Left ventricle myocardium superior (tissue), 1 donor: ENCODE measurements at places on chromosomes 4 and X. TPM values are rescaled to one million over a fixed set of nuclear protein-coding genes. Genes with fewer than 3 reads are reported as not detected.

DNA sequence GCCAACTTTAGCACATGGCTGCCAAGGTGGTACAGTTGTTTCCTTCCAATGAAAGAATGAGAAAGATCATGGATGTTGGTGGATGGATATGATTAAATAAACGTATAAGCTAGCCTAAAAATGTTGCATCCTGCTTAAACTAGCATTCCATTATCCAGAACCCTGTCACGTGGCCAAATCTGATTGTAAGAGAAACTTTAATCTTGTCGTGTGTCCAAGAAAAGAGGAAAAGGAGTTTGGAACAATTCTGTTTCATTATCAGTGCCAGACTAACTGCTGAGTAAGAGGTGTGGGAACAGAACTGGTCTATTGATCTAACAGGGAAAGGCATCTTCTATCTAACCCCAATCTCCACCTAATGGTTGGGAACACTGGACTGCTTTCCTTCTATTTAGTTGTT lies 325.2 kb upstream of the BMP3 start:
- DNase-seq, result no peak

SLIT2 gene
- total RNA-seq, result 8.5 TPM

USP26 gene
- total RNA-seq, result not detected

DNA sequence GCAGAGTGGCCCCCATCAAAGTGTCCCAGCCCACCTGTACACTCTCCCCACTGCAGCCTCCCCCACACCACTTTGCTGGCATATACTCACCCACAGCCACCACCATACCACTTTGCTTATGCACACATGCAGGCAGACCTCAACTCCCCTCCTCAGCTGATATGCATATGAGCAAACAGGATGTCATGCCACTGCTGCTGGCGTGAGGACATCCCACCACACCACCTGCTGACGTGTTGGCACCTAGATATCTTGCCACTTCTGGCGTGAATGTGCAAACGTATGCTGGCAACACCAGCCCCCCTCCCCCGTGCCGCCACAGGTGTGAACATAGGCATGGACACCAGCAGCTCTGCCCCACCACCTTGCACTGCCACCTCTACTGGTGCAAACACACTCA lies 22.4 kb upstream of the MAGEA8 start:
- no peak for DNase-seq

GRCh38 chrX:37455381-37455780 lies 106.2 kb downstream of the PRRG1 start:
- no peak for DNase-seq

DNA sequence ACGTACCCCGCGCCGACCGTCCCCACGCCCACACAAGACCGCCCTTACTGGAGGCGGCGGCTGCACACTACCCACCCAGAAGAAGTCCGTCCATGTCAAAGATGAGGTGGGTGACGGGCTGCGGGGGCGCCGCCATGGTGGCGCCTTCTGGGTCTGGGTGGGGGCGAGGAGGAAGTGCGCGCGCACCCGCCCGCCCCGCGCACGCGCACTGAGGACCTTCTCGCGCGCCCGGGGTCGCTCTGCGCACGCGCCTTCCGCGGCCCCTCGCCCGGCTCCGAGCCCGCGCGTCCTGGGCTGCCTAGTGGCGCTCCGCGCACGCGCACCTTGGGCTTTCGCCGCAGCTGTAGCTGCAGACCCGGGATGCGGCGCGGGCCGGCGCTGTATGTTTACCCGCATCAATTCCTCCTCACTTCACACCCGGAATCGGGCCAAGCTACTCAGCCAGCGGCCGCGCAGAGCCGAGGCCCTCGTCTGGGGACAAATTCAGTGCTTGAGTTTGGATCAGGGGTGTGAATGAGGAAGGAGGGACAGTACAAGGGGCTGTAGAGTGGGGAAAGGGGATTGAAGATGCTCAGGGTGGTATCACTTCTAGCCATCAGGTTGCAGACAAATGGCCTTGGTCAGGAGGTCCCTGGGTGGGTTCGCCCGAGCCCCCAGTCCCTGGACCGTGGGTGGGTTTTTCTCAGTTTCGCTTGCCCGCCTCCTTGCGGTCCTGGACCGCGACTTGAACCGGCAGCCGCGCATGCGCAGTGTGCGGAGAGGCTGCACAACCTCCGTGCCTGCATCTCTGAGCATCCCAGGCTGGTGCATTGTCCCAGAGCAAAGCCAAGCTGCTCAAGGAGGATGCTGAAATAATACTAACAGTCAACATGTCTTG lies at the start of gene PUDP:
TSS of gene PUDP (minus strand) at position 176 of the 877 bp plus-strand sequence. CDS start at position 136, 40 bp downstream.
- peak; percentile 93 for DNase-seq

DNA sequence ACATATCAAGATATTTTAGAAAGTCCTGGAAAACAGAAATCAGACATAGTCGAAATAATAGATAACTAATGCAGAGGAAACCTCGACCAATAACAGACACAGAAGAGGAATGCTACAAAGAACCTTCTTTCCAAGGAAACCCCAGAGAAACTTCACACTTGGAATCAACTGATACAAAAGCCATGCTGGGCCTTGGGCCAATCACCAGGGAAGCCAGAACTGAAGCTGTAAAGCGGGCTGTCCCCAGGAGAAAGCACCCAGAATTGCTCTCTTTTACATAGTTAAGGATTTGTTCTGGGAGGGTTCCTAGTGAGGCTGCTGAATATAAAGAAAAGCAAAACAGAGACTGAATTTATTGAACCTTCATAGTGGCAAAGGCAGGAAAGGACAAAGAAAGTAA lies 100.5 kb downstream of the PRDM5 start:
- no peak for DNase-seq

DNA sequence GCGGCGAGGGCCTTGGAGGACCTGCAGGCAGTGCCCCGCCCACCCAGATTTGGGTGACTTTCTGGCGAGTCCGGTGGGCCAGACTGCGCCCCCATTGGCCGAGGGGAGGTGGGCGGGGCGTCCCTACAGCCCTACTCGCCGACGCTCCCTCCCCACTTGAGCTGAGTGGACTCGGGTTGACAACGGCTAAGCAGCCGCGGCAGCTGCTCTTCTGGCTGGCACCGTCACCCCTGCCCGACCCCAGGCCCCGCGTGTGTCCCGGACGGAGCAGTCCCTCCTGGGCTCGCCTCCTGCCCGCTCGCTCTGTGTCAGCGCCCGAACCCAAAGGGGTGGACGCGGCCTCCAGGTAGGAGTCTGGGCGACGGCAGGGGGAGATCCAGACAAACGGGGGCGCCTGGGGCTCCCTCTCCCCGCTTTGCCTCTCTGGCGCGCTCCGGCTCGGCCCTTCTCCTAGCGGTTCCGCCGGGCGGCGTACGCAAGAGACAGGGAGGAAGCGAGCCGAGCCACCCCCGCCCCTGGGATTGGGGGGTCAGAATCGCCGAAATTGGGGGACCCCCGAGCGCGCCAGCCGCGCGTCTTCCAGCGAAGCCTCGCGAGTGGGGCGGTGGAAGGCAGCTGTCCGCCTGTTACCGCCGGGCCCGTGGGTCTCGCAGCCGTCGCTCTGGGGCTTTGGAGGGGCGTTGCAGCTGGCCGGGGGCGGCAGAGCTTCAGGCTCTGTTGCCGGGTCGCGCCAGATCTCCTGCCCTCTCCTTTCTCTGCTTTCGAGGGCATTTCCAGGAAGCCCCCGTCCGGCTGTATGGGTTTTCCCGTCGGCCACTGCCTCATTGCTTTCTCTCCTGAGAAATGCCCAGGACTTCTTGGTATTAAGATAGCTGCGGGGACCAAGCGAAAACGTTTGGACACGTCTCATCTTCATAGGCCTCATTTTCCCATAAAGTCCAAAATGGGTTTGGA lies 46.3 kb downstream of the STARD8 start:
- peak; percentile 87 for DNase-seq

FHDC1 gene
- total RNA-seq, result 0.35 TPM

DNA sequence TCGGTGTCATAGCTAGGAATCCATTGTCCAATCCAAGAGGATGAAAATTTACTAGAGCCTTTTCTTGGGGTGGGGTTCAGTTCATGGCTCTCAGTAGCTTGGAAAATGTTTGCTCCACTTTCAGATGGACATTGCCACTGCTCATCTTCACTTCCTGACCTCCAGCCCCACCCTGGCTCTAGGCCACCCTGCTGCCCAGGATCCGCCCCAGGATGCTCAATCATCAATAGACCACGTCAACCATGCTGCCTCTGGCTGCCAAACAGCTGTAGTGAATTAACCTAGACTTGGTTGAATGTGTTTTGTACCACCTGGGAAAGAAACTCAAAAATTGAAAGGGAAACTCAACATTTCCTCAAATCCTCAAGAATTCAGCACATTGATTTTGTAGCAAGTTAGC lies 37.2 kb upstream of the HSD17B10 start:
- DNase-seq, result no peak

GRCh38 chrX:115284877-115285276 lies 4.6 kb upstream of the LUZP4 start:
- DNase-seq, result no peak

GRCh38 chrX:64792598-64793337 lies 183.5 kb downstream of the ZC4H2 start:
- no peak for DNase-seq

- no peak for DNase-seq
These were observed 546.5 kb upstream of the GALNTL6 start for GRCh38 chr4:171266671-171267070.

- no peak for DNase-seq
These were observed at the start of gene TRIML2 for GRCh38 chr4:188109157-188109755. Gene TRIML2 (minus strand): TSS chr4:188109603. CDS start chr4:188105368, 4,235 bp downstream.

CLIC2 gene
- 13.6 TPM for total RNA-seq

- DNase-seq, result no peak
These were observed 908 bp downstream of the PCDH10 start for GRCh38 chr4:133149932-133150471.

DNA sequence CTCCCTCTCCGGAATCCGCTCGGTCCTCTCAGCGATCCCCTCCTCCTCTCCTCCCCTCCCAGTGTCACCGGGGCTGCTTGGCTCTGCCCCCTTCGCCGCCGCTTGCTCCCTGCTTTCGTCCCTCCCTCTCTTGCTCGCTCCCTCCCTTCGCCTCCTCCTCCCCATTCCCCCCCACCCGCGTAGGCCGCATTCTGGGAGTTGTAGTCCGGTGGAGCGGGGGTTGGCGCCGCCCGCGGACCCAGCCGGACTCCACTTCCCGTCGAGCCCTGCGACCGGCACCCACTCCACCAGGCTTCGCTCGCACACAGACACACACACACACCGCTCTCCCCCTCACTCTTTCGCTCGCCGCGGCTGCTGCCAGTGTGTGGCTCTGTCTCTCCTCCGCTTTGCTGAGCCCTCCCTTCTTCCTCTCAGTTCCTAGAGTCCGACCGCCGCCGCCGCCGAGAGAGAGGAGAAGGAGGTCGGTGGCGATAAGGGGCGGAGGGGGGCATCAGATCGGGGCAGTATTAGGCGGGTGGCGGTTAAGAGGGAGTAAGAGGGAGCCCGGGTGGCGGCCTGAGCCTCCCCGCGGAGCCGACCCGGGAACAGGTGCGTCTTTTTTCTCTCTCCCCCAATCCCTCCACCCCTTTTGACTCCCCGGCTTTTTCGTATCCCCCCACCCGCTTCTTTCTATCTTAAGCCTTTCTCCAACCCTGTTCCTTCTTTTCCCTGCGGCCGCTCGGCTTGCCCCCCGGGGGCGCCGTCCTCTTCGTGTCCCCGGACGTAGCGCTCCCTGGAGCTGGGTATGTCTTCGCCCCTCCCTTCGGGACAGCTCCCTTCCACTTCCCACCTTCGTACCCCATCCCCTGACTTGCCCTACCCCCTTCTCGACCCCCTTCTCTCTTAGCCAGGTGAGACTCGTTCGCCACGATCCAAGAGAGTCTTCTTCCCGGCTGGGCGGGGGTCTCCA lies at the start of gene BCORL1:
TSS of gene BCORL1 (plus strand) at position 336 of the 952 bp plus-strand sequence. CDS start 22,597 bp downstream, outside the sequence.
- DNase-seq, result peak; percentile 93

DNA sequence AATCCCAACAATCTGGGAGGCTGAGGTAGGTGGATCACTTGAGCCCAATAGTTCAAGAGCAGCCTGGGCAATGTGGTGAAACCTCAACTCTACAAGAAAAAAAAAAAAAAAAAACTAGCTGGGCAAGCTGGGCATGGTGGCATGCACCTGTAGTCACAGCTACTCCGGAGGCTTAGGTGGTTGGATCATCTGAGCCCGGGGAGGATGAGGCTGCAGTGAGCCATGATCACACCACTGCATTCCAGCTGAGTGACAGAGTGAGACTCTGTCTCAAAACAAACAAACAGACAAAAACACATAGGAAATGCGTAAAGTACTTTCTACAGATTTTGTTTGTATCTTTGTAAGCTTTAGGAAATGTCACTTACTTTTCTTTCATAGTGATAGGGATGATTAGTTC lies 307.2 kb upstream of the NR3C2 start:
- DNase-seq, result no peak

SEC31A gene
- 103 TPM for total RNA-seq

DNA sequence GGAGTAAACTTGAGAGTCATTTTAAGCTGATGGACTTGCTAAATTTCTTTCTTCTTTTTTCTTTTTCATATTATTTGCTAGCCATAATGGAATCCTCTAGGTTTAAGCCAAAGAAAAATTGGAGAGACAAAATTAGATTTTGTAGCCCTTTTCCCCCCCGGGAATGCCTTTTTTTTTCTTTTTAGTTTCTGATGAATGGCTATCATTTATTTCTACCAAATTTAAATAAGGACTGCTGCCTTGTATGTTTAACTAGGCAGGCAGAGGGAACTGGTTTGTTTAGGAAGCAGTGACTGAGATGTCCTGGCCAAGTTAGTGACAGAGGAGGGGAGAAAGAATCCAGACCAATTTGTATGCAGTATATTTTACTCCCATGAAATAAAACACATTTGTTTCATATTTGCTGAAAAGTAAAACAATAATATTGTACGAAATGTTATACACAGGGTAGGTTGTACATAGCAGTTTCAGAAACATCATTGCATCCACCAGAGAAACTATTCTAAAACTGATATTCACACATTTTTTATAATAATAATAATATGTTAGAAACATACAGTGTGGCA lies 5.7 kb downstream of the PITX2 start:
- DNase-seq, result no peak

DNA sequence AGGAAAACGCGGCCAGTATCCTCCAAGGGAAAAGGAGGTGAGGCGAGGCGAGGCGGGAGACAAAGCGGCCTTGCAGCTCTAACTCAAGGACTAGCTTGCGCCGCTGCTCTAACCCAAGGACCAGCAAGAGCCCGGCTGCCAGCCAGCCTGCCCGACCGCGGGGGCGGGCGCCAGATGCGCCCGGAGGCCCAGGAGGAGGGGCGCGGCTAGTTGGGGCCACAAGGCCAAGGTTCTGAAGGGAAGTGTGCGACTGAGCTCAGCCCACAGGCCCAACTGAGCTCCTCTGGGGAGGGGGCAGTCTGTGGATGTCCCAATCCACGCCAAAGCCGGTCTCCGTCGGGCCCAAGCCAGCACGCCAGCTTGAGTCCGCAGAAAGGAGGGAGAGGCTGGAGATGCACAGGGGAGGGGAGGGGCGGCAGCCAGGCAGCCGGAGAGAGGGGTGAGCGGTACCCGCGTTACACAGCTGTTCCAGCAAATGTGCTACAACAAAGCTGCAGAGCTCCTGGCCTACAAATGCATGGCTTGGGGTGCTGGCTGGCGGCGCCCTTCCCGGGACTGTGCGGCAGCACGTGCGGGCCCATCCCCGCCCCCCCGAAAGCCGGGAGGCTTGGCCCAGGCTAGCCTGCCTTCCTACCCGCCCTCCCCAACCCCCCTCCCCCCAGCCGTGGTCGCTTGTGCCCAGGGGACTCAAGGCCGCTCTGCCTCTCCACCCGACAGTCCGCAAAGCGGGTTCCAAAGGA lies 637 bp downstream of the AMER1 start:
- peak; percentile 60 for DNase-seq

CXorf51A gene
- total RNA-seq, result not detected

GRCh38 chr4:137614491-137614890 lies 82.2 kb upstream of the PCDH18 start:
- DNase-seq, result no peak
